Stimulated activated CD8-positive, alpha-beta memory T cell treated with anti-CD3 and anti-CD28 coated beads, Interleukin-2, amount 100 ng/mL, for 48 hours (primary cell): ENCODE measurements at places on chromosomes 1 and 21.

- DNase-seq: no peak
These were observed 38.4 kb upstream of the TRABD2B start for GRCh38 chr1:48035371-48036141.

GRCh38 chr1:169110689-169111447, 4.4 kb downstream of the ATP1B1 start:
- no peak for DNase-seq

GRCh38 chr1:183982172-183982963, 55.2 kb downstream of the COLGALT2 start:
- no peak for DNase-seq

- no peak for DNase-seq
These were observed 51.1 kb downstream of the CSMD2 start for GRCh38 chr1:34113887-34114286.

DNA sequence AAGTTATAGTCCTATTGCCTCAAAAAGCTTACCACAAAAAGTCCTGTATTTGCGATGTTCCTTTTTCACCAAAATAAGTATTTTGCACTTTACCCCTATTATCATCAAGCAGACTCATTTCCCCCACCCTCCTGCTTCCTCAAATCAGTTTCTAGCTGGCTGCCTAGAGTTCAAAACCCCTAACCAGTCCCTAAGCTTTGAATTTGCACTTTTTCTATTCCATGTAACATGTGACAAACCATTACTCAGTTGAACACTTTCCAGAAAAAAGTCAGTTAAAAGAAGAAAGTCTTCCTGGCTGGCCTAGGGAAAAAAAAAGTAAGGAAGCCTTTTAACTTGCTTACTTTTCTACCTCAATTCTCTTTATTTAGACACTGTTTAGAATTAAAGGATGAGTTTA, 8.2 kb downstream of the CEP170 start:
- no peak for DNase-seq
